Stimulated activated CD8-positive, alpha-beta memory T cell treated with anti-CD3 and anti-CD28 coated beads, Interleukin-15, amount 100 ng/mL, for 4 hours (primary cell): ENCODE measurements at places on chromosomes 5 and 9.

DNA sequence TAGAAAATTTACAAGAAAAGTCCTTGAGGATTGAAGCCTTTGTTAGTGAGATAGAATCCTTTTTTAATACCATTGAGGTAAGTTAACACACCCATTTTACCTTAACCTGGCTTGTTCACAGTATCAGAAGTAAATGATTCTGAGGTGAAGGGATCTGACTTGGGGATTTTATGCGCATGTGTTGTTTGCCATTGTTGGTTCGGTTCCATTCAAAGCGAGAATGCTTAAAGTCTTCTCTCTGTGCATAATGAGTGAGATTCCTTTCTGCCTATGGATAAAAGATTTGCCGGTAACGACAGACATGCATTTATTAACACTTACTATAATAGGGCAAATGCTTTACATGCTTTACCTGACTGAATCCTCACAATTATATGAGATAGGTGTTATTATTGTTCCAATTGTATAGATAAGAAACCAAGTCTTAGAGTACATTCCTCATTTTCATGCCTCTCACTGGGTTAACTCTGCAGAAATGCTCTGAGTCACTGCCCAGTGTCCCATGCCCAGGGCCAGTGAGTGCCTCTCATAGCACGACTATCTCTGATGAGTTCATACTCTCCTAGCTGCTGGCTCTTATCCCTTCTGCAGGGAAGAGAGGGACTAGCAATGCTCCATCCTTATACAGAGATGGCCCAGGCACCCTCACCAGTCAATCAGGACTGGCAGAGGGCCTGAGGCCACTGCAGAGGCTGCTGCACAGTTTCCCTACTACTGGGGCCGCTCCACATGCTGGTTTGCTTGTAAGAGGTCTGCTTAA lies 54.4 kb downstream of the CMYA5 start:
- DNase-seq = no peak

- DNase-seq = no peak
Observed at GRCh38 chr9:89524963-89525362, 27.1 kb upstream of the SEMA4D start.

DNA sequence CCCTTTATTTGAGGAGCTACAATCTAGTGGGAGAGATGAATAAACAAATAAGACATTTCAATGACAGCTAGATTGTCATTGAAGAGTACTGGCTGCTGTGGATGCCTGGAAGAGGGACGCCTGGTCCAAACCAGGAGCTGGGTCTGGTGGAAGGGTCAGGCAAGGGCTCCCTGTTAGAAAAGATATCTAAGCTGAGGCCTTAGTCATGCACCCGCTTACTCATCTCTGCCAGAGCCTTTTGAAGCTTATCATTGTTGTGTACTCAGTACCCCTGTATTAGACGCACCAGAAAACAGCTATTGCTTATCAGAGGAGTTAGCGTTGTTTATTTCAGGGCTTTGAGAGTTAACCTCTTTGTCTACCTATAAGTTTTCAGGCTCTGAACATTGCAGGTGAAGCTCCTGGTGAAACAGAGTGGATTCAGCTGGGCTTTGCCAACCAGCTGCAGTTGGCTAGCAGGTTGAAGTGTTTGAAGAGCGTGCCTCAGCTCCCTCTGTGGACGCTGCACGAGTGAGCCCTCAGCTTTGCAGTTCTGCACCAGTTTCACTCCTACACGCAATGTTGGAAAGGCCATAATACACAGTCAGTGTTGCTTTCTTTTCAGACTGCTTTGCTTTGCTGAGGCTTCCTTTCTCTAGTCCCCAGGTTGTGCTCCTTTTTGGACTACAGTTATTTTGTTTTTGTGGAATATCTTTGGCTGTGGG lies 5.6 kb upstream of the GPR151 start:
- no peak for DNase-seq

- no peak for DNase-seq
Observed at GRCh38 chr5:39542511-39543285, 117.9 kb upstream of the DAB2 start.

GRCh38 chr5:9062873-9063272 lies 483.0 kb downstream of the SEMA5A start:
- no peak for DNase-seq

- no peak for DNase-seq
Observed at GRCh38 chr5:113804264-113804663, 290.8 kb downstream of the YTHDC2 start.

DNA sequence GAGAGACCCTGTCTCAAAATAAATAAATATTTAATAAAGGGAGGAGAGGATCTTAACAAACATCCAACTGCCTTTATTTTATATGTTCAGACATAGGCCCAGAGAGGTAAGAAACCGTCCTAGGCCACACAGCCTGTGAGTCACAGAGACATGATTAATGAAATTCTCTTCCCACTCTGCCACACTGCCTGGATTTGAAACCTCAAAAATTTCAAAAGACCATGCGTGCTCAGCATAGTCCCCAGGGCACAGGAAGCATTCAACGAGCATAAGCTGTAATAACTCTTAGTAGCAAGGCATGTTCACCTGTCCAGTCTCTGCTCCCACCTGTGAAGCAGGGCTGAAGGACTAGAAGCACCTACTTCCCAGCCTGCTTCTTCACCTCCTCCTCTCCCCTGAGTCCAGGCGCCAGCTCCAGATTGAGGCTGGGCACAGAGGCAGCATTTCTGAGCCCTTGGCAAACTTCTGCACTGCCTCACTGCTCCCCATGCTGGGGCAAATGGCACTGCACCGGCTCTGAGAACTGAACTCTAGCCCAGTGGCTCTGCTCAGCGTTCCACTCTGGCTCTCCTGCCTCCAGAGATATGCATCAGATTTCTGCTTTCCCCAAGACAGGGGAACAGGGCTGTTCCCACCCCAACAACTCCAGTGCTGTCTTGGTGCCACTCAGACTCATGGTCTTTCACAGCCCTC lies 1.1 kb downstream of the FAT2 start:
- DNase-seq = no peak

DNA sequence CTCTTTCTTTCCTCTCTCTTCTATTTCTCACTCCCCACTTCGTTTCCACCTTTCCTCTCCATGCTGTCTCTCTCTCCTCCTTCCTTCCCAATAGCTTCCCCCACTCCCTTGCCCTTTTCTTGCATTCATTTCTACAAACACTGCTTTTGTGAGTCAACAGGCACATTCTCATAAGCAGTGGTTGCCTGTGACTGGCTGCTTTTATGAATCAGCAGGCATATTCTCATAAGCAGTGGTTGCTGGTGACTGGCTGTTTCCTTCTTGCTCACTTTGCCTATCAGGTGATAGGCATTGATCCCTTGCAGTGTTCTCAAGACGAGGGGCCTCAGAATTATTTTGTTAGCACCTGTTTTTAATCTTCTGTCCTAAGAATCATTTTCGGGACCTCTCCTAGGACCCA lies 116.1 kb upstream of the ACTBL2 start:
- no peak for DNase-seq

DNA sequence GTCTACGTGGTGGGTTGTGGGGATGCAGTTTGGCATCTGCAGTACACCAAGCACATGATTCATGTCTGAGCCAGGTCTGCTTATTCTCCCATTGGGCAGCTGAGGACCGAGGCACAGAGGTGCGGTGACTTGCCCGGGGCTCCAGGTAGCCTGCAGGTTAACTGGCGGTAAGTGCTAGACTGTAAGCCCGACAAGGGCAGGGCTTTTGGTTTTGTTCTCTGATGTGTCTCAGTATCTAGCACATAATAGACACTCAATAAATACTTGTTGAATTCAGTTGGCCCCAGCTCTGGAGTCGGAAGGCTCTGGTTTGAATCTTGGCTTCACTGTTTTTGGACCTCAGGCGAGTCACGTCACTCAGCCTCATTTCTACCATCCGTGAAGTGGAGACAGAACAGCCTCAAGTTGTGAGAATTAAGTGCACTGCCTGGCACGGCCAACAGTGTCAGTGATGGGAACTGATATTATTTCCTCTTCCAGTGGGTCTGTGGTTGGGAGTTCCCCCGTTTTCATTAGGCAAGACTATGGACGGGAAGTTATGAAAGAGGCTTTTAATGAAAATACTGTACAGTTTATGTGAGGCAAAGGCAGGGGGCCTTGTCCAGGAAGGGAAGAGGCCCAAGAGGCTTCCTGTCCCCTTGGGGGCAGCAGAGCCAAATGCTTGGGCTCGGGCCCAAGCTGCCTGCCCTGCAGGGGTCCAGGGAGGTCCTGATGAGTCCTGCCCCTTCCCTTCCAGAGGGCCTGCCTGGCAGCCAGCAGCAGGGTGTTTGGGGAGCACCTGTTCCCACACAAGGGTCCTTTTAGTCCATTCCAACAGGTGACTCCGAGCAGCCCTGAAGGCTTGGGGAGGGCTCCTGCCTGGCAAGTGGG lies 3.3 kb downstream of the PRELID1 start:
- DNase-seq = no peak

DNA sequence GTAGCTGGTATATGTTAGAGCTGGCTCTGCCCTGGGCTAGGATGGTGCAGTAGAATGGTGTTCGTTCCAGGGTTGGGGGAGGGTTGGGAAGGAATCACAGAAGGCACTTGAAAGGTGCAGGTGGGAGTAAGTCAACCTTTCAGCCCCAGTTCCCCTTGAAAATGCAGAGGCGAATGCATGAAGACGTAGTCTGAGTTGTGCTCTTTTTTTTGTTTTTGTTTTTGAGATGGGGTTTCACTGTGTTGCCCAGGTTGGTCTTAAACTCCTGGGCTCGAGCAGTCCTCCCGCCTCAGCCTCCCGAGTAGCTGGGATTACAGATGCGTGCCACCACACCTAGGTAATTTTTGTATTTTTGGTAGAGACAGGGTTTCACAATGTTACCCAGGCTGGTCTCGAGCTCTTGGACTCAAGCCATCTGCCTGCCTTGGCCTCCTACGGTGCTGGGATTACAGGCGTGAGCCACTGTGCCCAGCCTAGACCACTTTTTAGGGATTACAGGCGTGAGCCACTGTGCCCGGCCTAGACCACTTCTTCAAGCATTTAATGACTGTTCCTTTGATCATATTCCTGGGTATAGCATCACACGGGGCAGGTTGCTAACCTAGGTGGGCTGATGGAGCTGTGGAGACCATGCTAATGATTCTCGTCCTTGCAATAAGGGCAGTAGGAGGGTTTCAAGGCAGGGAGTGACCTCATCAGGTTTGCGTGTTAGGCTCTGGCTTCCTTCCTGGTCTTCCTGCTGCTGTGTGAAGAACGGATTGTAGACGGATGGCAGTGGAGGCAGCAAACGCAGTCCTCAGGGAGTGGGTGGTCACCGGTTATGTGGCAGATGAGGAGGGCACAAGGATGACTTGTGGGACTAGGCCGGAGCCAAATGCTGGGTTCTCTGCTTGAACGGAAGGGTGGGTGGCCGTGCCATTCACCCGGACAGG lies 13.7 kb downstream of the EHMT1 start:
- no peak for DNase-seq

- no peak for DNase-seq
Observed at GRCh38 chr5:157870837-157871834, 12.2 kb upstream of the CLINT1 start.

- DNase-seq = no peak
Observed at GRCh38 chr5:38317868-38318267, 59.5 kb downstream of the EGFLAM start.

DNA sequence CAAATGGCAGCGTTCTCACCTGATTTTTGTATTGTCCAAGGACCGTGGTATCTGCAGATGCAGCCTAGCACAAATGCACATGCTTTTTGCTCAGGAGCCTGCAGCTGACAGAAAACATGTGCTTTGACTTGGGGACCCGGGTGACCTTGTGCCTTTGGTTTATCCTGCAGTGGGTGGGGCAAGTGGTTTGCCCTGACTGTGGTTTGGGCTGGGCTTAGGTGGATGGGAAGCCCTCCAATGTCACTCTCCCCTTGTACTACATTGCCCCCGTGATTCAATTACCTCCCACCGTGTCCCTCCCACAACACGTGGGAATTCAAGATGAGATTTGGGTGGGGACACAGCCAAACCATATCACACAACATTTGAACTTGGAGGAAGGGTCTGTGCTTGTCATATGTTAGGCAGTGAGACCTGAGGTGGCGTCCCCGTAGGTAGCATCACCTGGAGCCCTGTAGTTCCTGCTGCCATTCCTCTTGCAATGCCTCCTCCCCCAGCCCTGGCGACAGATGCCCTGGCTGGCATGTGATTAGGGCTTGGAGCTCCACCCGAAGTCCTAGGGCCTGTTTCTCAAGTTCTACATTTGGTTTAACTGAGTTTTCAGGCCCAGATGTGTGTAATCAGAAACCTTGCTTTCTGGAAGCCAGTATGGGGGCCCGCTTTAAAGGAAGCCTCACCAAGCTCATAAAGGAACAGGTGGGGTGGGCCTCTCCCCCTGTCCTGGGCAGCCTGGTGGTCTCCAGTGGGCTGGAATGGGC lies 2.1 kb downstream of the ANKRD33B start:
- no peak for DNase-seq

- no peak for DNase-seq
Observed at GRCh38 chr9:36031774-36032555, 4.7 kb upstream of the RECK start.

DNA sequence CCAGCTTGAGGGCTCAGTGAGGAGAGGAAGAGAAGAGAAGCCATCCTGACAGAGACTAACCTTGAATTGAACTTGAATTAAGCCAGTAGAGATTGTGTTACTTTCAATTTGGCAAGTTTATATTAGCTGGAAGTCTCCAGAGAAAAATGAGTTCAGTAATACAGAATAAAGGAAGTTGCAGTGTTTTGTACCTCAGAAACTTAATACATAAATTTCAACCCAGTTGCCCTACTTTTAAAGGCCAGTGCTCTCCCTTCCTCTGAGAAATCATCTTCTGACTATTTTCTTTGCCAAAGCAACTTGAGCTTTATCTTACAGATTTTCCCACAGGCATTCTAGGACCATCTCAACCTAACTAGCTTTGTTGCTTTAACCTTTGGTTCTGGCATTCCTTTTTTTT lies 231.0 kb upstream of the GAS1 start:
- no peak for DNase-seq

- no peak for DNase-seq
Observed at GRCh38 chr9:120648581-120649197, 65.6 kb downstream of the MEGF9 start.

GRCh38 chr5:68225188-68225910 lies 9.8 kb downstream of the PIK3R1 start:
- no peak for DNase-seq

GRCh38 chr9:89988458-89988857 lies 383.6 kb downstream of the GADD45G start:
- no peak for DNase-seq

- no peak for DNase-seq
Observed at GRCh38 chr9:15222313-15222712, 84.7 kb downstream of the TTC39B start.

- DNase-seq = no peak
Observed at GRCh38 chr9:104854613-104855012, 73.3 kb downstream of the ABCA1 start.

DNA sequence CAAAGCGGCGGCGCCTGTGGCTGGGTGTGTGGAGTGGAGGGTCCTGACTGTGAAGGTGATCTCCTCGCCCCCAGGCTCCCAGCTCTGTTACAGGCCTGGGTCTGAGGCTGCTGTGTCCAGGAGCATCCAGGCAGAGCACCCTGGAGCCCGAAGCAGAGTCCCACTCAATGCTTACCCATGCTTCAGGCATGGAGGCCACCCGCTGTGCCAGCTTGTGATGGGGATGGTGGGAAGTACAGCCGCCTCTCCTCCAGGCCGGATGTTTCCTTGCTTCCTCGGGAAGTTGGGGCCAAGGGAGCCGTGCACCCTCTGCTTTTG lies 255.9 kb upstream of the IRX1 start:
- DNase-seq = no peak
